ENCODE measurements at places on chromosomes 1 and 21.
A peak's percentile ranks its signal among the peaks of the same experiment; 100 is the strongest.

- no peak for DNase-seq
Observed at GRCh38 chr1:30696831-30697230, 26.6 kb downstream of the MATN1 start.

GRCh38 chr1:15799004-15799867 lies 8.2 kb downstream of the UQCRHL start:
- peak; percentile 96 for DNase-seq

GRCh38 chr1:61616830-61617229 lies 108.1 kb downstream of the TM2D1 start:
- no peak for DNase-seq

GRCh38 chr1:66623812-66624211 lies 89.9 kb downstream of the SGIP1 start:
- DNase-seq = peak; percentile 72

DNA sequence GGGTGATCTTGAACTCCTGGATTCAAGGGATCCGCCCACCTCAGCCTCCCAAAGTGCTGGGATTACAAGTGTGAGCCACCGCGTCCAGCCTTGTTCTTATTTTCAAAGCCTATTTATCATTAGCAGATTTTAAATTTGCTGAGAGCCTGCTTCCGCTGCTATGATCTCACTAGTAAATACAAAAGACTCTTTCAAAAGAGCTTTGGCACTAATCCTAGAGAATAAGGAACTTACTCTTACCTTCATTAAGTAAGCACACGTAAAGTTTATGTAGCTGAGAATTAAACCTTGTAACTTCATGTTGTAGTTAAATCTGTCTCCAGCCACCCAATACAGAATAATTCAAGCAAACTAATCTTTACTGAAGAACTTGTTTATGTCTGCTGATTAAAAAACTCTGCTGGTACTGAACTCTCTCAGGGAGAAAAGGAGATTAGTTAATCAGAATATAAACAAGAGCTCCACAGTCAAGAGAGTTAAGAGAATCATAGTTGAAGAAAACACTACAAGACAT lies 72.3 kb downstream of the RUSC1 start:
- peak; percentile 92 for DNase-seq

DNA sequence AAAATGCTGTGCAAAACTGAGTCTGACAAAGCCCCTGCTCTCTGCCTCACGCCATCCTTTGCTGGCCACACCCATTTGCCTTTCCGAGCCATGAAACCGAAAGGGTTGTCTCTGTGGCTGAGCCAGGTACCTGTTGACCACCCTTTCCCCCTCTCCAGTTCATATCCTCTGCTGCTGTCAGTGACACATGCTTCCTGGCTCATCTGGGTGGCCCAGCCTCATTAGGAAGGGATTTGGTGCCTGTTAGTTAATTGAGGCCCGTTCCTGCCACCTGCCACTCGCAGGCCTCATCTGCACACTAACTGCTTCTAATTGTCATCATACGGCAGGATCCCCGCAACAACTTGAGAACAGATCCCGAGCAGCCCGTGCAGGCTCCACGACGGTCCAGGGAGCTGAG lies 79.2 kb downstream of the OLIG1 start:
- no peak for DNase-seq

GRCh38 chr1:244207042-244207934 lies 156.2 kb downstream of the ZBTB18 start:
- peak; percentile 52 for DNase-seq

- no peak for DNase-seq
Observed at GRCh38 chr1:64502931-64503330, 33.0 kb downstream of the CACHD1 start.

- no peak for DNase-seq
Observed at GRCh38 chr1:109717729-109718128, 5.7 kb downstream of the GSTM5 start.

DNA sequence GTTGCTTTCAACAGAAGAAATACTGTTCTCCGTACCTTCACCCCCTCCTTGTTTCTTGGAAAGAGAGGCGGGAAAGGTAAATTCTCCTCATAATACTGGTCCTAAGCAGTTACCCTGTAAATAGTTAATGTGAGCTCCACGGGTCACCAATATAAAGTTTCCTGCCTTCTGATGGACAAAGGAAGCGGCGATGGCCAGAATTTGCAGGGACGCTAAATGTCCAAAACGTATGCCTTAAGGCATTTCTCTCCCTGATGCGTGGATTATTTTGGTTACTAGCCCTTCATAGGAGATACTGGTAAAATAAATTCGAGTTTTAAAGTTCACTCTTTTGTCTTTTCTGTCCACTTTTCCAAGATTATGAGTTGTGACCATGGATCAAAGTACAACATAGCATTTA lies 898 bp upstream of the PTGS2 start:
- no peak for DNase-seq

DNA sequence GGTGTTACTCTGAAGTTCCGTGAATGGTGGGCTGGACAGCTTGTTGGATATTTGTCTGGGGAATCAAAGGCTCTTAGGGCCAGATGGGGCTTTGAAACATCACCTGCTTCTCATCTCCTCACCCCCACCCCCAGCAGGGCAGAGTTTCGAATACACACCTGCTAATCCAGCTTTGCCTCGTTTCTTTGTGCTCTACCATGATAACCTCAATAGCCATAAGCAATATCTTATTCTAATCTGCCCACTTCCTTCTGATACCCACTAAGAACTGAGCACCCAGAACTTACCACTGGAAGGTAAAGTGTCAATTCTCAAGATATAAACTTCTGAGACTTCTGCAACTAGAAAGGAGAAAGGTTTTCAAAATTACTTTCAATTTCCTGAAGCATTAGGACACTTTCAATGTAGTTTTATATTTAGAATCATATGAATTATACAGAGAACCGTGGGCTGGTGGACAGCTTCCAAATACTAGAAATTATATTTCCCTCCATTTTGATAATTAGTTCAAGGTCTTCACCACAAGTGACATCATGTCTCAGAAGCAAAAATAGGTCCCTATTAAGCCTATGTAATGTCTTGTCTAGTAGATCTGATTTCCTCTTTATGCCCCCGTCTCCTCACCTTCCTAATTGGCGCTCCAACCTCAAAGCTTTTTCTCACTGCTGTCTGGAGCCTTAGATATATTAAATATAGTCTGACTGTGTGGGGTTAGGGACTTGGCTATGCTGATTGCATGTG lies 64.4 kb upstream of the NEK2 start:
- no peak for DNase-seq

DNA sequence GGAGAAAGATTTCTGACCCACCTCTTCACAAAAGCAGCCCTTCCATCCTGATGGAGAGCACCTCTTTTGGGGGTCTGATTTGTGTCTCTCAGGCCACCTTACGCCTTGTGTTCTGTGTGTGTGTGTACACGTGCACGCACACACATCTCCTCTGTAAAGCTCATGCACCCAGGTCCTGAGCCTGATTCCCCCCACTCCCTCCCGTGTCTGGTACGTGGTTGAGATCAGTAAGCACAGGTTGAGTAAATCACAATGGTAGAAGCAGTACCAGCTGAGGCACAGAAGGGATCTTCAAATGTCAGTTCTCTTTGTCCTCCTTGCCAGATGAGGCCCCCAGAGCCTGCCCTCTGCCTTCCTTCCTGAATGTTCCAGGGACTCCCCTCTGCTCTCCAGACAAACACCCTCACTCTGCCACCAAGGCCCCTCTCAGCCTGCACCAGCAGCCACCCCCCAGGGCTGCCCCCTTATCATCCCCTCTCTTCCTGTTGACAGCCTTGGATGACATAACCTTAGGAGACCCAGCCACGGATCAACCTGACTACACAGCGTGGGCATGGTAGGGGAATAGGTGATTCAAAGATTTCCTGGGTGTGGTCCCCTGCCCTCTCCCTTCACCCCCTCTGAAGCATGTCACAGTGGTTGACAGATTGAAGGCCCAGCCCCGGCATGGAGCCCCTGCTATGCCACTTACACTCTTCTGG lies 112.8 kb downstream of the HIVEP3 start:
- DNase-seq = no peak

GRCh38 chr1:210377731-210378333 lies 49.1 kb downstream of the HHAT start:
- DNase-seq = peak; percentile 32

DNA sequence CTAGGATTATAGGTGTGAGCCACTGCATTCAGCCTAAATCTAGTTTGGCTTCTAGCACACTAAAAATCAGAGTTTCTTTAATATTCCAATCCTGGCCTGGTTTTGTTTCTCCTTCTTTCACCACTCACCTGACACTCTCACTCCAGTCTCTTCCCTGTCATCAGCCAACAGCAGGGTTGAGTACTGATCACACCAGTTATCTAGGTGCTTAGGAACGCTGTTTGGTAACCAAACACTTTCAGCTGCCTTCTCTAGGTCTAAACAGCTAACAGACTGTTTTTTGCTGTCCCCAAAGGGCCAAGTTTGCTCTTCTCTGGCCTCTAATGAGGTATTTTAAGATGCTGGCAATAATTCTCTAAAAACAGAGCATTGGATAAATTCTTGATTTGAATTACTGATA lies 17.7 kb upstream of the FRRS1 start:
- no peak for DNase-seq

GRCh38 chr1:66156144-66156543 lies 363.4 kb downstream of the PDE4B start:
- DNase-seq = no peak

DNA sequence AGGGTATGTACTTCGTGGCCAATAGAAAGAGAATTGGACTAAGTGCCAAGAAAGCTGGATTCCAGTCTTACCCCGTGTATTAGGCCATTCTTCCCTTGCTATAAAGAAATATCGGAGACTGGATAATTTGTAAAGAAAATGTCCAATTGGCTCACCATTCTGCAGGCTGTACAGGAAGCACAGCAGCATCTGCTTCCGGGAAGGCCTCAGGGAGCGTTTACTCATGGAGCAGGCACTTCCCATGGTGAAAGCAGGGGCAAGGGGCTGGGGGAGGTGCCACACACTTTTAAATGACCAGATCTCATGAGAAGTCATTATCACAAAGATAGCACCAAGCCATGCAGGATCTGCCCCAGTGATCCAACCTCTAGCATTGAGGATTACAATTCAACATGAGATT lies 7.8 kb upstream of the AMIGO1 start:
- DNase-seq = no peak

- peak; percentile 81 for DNase-seq
Observed at GRCh38 chr1:9201401-9202239, 33.0 kb upstream of the H6PD start.
